Vein endothelial cell (primary cell): ENCODE measurements at places on chromosomes 2 and 18. TPM values are rescaled to one million over a fixed set of nuclear protein-coding genes. Genes with fewer than 3 reads are reported as not detected.

Gene GLI2
- under 0.01 and 0.19 TPM in 2 replicates for total RNA-seq

Gene SLC4A5
- 0.65 and 1.1 TPM in 2 replicates for total RNA-seq

Gene SERPINB7
- not detected in 2 replicates for total RNA-seq

Gene SERPINB10
- total RNA-seq: not detected in 2 replicates

Gene CFAP65
- total RNA-seq: not detected in 2 replicates
